Stimulated activated CD8-positive, alpha-beta memory T cell treated with anti-CD3 and anti-CD28 coated beads, Interleukin-15, amount 100 ng/mL, for 1 hour (primary cell): ENCODE measurements at places on chromosomes 2 and 18.

GRCh38 chr2:179130560-179130959 lies 80.6 kb upstream of the CCDC141 start:
- DNase-seq: no peak

- no peak for DNase-seq
Observed at GRCh38 chr2:32008805-32009515, 1.8 kb downstream of the MEMO1 start.

- DNase-seq: no peak
Observed at GRCh38 chr2:156896294-156896693, 361.2 kb upstream of the GALNT5 start.

DNA sequence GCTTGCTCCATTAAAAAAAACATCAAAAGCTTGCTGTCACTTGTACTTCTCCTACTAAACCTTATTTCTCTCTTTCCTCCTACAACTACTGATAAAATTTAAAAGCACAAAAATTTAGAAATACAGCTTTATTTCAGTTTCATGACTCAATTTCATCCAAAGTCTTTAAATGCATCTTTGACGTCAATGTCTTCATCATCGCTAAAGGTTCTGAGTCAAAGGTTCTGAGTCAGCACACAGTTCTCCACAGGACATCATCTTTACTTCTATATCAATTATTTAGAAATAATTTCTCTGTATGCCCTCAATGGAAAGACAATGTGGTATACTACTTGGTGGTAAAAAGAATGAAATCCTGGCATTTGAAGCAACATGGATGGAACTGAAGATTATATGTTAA lies 163.9 kb upstream of the DNMT3A start:
- DNase-seq: no peak

DNA sequence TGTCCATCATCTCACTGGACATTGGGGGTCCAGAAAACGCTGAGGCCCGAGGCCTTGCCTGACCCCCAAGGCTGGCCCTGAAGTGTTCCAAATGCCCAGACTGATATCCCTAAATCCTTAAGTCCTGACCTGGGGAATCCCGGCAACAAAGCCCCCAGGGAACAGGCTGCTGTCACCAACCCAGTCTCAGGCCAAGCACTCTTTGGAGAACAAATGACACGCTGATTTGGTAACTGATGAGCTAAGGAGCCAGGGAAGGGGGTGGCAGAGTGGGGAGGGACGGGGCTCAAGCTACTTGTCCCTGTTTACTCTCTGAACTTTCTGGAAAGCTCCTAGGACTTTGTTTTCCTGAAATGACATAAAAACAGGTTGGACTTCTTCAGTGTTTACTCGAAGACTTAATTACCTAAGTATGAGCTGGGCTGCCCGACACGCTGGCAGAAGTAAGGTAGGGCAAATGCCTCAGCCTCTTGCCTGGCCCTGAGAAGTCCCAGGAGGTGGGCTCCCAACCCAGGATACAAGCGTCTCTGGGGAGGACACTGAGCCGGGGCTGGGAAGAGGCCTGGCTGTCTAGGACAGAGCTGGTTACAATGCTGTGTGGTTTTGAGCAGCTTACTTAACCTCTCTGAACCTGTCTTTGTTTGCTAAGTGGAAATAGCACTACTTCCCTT lies 105.5 kb upstream of the GLI2 start:
- no peak for DNase-seq

- DNase-seq: no peak
Observed at GRCh38 chr2:3265471-3265870, 112.1 kb downstream of the EIPR1 start.
